Kidney (tissue), 22 donors: ENCODE measurements at places on chromosomes 4 and X. TPM values are rescaled to one million over a fixed set of nuclear protein-coding genes. Genes with fewer than 3 reads are reported as not detected.

ARHGEF6 gene
- 15.8 TPM for total RNA-seq

NPNT gene
- 78.3 TPM for total RNA-seq

PRSS12 gene
- total RNA-seq: 1.1 TPM

ADH5 gene
- 139 TPM for total RNA-seq

CDX4 gene
- total RNA-seq: not detected

ADH4 gene
- 5.9 TPM for total RNA-seq

MAP7D2 gene
- total RNA-seq: 0.76 TPM

CDKL2 gene
- 15.9 TPM for total RNA-seq

HOPX gene
- total RNA-seq: 17.6 TPM

DCAF12L2 gene
- 0.41 TPM for total RNA-seq

DKK2 gene
- total RNA-seq: 0.22 TPM

GPM6B gene
- total RNA-seq: 16.0 TPM

TLR3 gene
- total RNA-seq: 22.7 TPM

CFAP299 gene
- 1.1 TPM for total RNA-seq

GPRASP2 gene
- total RNA-seq: 11.4 TPM

BTC gene
- total RNA-seq: 6.0 TPM

SH3BGRL gene
- total RNA-seq: 130 TPM
